ENCODE measurements at places on chromosomes 13 and 19.

GRCh38 chr13:47484548-47484947 lies 516.5 kb downstream of the SUCLA2 start:
- no peak for DNase-seq

DNA sequence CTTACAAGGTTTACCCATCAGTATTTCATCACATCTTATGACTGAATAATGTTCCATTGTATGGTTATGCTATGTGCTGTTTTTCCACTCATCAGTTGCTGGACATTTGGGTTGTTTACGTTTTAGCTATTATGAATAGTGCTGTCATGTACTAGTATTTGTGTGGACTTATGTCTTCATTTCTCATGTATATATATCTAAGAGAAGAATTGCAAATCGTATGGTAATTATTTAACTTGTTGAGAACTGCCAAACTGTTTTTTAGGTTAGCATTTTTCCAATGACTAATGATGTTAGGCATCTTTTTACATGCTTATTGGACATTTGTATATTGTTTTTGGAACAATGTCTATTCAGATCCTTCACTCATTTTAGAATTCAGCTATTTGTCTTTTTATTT lies 368.3 kb downstream of the LMO7 start:
- DNase-seq = no peak

GRCh38 chr19:29841209-29841558 lies 29.4 kb downstream of the CCNE1 start:
- no peak for DNase-seq

DNA sequence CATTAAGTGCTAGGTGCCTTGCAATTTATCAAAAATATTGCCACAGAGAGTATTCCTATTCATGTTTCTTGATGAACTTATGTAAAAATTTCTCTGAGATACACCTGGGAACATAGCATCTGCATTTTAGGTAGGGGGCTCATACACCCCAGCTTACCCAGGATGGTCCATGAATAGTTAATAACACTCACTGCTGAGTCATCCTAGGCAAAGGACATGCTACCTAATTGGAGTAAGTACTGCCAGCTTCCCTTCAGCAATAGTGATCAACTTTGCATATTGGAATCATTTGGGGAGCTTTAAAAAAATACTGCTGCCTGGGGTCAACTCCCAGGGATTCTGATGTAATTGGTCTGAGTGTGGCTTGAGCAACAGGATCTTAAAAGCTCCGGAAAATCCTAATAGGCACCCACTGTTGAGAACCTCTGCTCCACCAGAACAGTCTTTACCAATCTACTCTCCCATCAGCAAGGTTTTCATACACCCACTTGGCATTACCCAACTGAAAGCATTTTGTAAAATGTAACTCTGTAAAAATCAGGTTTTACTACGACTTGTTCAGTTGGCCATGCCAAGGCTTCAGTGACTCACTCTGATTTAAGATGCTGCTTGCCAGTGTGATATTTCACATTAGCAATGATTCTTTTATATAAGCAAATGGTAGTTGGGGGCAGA lies 67.2 kb upstream of the FNDC3A start:
- no peak for DNase-seq

DNA sequence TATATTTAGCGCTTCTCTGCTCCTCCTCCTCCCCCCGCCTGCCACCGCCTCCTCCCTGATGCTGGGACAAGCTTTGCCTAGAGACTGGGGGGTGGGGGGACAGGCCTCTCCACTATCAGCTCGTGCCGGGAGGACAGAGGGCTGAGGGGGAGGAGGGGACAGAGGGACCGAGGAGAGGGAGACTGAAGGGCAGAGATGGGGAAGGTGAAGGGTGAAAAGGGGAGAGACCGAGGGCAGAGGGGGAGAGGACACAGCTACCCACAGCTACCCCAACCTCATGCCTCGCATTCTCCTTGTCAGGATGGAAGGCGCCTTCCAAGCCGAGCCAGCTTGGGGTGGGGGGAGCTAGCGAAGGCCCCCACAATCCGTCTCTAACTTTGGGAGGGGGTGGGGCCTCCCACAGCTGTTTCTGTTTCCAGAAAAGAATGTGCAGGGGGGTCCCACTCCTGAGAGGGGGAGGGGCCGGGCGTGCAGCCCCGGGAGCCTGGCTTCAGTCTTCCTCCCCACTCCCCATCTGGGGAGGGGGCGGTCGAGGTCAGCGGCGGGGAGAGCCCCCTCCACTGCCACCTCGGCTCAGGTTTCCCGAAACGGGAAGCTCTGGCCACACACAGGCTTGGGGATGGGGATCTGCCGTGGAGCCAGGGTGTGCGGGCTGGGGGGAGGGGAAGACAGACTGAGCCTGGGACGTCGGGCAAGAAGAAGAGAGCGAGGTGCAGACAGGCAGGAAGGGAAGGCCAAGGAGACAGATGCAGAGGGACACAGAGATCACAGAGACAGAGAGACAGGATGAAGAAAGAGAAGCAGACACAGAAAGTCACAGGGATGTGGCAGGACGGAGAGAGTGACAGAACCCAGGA lies 1.6 kb downstream of the DACT3 start:
- no peak for DNase-seq

- no peak for DNase-seq
These were observed 541.8 kb upstream of the SLC10A2 start for GRCh38 chr13:103607995-103608394.

- peak; percentile 34 for DNase-seq
These were observed 363 bp downstream of the CACNA1A start for GRCh38 chr19:13505761-13506470.

DNA sequence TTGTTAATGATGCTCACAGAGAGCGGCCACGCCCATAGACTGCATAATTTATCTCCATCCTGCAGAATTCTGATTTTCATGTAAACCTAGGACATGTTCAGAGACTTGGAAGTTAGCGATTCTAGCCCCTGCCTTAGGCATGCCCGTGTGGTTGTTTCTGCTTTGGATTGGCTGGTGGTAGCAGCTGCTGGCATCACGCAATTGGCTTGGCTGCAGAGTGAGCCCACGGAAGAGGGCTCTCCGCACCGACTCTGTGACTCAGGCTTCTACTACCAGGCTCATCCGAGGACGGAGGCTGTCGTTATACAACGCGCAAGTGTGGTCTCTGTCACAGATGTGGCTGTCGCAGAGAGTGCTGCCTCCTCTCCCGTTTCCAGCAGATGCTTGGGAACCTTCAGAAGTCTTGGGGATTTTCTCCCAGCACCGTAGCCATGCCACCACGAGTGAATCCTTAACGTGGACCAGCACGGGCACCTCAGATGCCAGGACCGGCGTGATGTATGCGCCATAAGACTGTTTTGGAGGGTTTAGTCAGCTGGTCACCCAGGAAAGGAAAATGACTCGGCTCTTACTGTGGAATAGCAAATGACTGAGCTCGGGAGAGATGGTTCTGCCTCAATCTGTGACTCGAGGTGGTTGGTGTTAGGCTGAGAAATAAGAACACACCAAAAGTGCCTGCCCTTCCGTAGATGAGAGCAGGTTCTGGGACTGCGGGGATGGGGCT lies 61.0 kb upstream of the F7 start:
- no peak for DNase-seq

GRCh38 chr19:32674153-32674930 lies 638 bp downstream of the ANKRD27 start:
- DNase-seq = no peak

DNA sequence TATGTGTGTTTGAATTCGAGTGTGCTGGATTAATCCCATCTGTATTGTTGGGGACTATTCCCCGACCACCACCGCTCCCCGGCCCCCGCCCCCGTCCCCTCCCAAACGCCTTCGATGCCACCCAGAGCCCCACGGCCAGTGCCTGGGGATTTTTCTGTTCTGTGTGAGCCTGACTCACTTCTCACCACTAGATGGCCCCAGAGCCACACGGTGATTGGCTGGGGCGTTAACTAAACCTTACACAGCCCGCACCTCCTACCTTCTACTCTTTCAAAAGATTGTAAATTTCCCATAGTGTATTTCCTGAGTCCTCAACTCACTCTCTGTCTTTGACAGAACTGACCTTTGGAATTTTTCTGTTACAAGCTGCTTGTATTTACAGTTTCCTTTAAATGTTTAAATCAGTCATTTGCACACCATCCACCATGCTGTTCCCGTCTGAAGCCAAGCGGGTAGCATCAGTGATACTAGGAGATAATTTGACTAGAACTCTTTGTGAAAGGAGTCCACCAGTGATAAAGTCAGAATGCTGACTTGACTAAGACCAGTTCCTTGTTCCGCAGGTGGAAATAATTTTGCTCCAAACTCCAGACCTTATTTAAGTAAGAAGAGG lies 61.4 kb downstream of the RFX2 start:
- DNase-seq = peak; percentile 83

- DNase-seq = no peak
These were observed 124.5 kb upstream of the ZNF507 start for GRCh38 chr19:32220951-32221350.

DNA sequence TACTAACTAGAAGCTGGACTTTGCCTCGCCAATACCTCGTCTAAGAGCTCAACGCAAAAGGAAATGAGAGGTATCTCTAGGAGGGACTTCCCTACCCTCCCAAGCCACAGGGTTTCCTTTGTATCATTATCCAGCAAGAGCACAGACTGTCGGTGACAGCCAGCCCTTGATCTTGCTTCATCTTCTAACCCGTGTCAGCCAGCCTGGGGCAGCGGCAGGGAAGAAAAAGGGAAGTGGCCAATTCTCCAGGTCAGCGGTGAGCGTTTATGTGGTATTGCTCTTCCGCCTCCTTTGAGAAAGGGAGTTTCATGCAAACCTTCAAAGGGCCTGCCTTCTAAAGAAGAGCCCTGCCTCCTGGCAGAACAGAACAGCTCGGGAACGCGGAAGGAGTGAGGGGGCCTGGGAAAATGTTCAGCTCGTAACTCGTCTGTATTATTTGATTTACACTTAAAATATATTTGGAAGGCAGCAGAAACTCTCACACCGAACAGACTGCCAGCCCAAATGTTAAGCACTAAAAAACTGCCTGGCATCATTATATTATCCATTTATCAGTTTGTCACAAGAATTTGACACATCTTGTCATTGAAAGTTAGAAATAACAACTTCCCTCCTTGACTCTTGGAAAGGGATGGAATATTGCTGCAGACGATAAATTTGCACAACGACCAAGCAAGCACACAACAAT lies 41.8 kb downstream of the EFNB2 start:
- DNase-seq = no peak

GRCh38 chr19:28554321-28555091 lies 658.4 kb downstream of the UQCRFS1 start:
- no peak for DNase-seq

DNA sequence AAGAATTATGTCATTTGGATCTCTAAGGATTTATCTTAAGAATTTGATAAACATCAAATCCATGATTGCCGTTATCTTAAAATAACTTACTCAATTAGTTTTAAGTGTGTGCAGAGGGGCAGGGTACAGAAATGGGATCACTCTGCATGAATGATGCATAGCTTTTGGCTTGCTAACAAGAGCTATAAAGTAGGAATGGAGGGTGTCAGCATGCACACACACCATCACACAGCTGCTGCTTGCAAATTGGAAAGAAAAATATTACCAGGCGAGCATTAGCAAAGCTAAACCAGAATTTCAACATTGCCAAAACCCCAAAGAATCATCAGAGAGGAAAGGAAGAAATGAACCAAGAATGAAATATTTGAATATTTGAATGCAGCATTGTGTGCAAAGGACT lies 580.6 kb downstream of the LMO7 start:
- DNase-seq = no peak

Data from activated CD4-positive, alpha-beta T cell treated with anti-CD3 and anti-CD28 coated beads for 48 hours (primary cell).